ENCODE measurements at places on chromosomes 7 and 10.

DNA sequence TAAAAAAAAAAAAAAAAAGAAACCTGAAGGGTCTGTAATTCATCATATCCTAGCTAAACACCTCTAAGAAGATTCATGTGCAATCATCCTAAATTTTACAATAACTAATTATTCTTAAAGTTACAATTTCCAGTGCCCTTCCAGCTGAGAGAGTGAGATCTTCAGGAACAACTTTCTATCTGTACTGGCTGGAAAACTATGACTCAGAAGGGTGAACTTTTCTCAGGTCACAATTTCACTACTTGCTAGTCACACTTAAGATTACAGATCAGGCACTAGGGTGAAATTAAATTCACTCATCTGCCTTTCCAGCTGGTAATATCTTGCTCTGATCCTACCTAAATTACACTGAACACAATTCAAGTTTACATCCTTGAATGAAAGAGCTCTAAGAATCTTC lies 158.8 kb downstream of the ANK3 start:
- no peak for DNase-seq

GRCh38 chr7:105760551-105761447 lies 115.6 kb downstream of the ATXN7L1 start:
- no peak for DNase-seq

GRCh38 chr10:68721673-68722335 lies 765 bp downstream of the CCAR1 start:
- no peak for DNase-seq

DNA sequence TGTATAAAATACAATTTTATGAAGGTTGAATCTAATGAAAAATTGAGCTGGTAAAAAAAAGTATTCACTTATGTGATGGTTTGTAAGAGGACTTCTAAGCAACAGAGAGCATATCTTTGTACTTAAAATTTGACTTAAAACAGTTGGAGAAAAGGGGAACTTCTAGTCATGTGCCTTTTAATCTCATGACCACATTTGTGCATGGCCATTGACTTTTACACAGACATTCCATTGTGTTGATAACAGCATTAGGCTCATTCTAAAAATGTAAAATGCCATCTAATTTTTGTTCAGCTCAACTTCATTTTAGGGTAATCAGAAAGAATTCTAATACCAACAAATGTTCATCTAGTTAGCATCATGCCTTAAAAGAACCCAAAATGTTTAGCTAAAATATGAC lies 119.9 kb downstream of the HPSE2 start:
- no peak for DNase-seq

DNA sequence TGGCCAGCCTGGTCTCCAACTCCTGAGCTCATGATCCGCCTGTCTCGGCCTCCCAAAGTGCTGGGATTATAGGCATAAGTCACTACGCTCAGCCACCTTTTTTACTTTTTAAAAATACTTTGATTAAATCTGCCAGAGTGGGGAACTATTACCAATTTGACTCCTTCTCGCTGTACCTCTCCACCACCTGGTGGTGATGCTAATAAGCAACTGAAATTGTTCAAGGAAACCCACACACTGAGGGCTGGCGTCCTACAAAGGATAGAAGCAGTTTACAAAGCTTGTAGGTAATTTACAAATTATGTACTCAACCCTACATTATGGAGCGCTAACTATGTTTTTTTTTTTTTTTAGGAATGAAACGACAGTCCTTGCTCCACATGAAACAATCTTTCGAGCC lies 111.1 kb downstream of the CPED1 start:
- no peak for DNase-seq

Measured in left hindlimb (tissue), 1 donor.